ENCODE measurements at places on chromosomes 3 and 15. TPM values are rescaled to one million over a fixed set of nuclear protein-coding genes. Genes with fewer than 3 reads are reported as not detected.

DNA sequence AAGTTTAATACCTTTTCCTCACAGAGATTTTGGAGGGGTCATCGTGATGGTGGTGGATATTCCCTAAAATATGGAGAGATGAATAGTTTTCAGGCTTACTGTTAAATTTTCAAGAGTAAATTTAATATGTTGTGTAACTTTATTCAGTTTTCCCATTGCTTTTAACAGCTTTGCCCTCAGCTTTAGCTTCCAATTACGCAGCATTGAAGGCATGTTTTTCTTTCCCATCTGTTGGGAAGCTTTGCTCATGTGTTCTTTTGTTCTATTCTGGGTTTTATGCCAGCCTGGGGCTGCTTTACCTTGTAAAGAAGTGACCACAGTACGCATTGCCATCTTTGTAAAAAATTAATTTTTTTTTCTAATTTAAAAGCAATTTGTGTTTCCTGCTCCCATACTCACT is 151.5 kb downstream of the B3GALNT1 start:
- no peak for DNase-seq

- DNase-seq, result no peak
Observed at GRCh38 chr3:169478566-169479313, 184.8 kb downstream of the MECOM start.

TM4SF18 gene
- not detected for polyA plus RNA-seq

CPOX gene
- 13.4 TPM for polyA plus RNA-seq

Data from small intestine (tissue), 16 donors.